RPMI8226 (cell line): ENCODE measurements at places on chromosomes 11 and 22.
A peak's percentile ranks its signal among the peaks of the same experiment; 100 is the strongest.

DNA sequence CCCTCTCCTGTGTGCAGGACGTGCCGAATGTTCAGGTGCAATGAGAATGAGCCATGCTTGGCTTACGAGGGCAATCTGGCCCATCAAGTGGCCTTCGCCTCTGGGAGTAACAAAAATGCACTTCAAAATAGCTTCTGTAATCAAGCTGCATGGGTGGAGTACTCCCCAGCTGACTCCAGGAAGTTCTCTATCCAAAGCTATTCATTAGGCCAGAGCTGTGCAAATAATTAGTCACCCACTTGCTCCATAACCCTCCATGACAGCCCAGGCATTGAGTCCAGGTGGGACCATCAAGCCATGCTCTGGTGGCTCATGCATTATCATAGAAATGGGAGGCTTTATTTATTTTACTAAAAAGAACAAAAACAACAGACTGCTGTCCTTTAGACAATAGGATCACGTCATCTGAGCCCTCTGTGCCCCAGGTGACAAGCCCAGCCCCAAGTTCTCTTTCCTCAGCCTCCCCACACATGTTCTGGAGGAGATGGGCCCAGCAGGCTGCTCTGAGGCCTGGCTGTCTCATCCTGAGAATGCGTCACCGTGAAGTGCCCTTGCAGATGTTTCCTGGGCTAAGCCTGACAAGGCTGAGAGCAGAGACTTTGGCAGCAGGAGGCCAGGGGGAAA, 244.7 kb downstream of the ETS1 start:
- peak; percentile 61 for DNase-seq

DNA sequence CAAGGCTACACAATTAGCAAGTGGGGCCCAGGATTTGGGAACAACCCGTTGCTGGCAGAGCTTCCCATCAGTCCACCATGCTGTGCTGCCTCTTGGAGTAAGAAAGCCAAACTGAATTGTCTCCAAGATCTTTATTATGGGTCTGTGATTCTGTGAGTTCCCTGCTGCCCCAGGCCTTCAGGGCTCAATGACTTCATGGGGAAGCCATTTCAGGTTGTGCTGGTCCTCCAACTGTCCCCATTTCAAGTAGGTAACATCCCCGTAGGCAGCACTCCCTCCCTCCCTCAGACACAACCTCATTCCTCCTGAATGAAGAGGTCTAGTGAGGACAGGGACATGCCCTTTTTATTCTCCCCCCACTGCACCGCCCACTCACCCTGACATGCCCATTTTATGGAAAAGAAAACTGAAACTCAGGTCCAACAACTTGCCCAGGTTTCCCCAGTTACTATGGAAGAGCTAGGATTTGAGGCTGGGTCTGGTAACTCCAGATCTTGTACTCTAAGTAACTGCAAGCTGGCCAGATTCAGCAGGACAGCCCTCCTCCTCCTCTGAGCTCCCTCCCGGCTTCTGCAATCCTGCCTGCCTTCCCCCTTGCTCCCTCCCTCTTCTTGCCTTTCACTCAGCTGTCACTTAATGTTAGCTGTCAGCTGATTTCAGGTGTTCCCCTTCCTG, 8.2 kb upstream of the YWHAH start:
- DNase-seq = no peak

DNA sequence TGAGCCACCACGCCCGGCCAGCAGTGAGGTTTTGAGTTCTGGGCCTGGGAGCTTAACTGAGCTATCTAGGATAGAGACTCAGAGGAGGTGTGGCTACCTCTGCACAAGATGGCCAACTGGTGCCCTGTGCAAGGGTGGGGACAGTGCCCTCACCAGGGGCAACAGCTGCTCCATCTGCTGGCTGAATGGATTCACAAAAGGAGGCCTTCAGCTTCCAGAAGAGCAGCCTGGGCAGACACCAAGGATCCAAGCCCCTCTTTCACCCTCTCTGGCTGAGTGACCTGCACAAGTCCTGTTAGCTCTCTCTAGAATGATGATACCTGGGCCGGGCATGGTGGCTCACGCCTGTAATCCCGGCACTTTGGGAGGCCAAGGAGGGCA, 33.5 kb upstream of the BAIAP2L2 start:
- peak; percentile 11 for DNase-seq

DNA sequence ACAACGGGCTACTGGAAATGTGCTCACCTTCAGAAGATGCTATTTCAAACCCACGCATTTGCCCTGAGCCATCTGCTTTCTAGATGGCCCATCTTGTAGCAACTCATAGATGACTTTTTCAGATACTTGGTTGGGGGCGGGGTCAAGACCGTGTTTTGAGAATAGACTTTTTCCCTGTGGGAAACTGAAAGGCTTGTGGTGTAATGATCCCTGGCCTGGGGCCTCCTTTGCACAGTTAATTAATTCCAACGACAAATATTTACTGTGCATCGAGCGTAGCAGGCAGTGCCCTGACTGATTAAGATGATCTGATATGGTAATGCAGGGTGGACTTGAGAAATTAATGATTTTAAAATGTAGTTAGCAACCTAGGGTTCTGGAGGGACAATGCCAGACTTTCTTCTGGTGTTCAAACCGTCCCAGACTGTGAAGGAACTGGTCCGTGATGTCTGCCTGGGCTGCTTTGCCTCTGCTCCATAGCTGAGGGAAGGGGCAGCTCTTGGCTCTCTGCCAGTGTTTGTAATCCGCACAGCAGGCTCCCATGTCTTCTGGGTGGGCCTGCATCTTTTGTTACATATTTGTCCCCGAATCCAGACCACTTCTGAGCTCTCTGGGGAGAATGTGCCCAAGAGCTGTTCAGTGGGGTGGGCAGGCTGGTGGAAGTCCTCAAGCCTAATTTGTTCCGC, 84.8 kb downstream of the ADAMTS15 start:
- no peak for DNase-seq

DNA sequence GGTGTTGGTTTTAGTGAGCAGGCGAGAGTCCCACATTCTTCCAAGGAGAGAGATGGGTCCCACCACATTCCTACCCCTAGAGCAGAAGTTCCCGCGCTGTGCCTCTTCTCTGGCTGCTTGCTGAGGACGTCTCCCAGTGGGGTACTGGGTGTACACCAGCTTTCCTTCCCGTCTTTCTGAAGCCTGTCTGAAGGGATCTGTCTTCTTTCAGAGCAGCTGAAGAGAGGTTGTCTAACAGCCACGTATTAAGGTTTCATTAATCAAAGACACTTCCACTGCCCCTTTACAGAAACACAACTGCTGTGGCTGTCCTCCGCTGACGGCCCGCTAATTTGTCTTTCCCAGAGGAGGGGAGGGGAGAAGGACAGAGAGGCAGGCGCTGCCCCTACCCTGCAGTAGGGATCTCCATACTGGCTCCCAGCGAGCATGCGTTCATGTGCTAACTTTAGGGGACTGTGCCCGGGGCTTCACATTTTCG, 56.0 kb downstream of the ZBTB16 start:
- no peak for DNase-seq

GRCh38 chr11:46363031-46363407, 15.8 kb downstream of the DGKZ start:
- no peak for DNase-seq

DNA sequence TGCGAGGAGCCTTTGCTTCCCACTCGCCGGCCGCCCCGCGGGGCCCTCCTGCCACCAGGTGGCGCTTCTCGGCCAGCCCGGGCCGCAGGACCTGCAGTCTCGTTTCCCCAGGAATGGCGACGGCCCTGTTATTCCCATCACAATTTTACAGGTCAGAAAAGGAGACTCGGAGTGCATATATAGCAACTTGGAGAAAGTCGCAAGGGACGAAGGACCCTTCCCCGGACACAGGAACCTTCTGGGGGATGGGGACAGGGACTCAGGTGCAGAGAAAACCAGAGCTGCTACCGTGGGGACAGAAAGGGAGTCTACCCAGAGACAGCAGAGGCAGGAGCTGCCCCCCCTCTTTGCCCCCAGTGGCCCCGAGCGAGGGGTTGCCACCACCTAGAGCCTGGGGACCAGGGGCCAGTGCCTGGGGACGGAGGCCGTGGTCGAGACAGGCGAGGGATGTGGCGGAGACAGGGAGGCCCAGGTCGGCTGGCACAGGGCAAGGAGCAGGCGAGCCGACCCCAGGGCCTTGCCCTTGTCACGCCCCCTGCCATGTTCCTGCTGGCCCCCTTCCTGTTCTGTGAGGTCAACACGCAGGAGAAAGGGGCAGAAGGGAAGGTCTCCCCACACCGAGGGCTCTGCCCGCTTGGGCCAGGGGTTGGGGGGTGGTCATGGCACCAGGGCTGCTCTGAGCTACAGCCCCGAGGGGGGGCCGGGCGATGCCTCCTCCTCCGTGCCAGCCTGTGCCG, 3.5 kb upstream of the KRTAP5-6 start:
- DNase-seq = peak; percentile 62

DNA sequence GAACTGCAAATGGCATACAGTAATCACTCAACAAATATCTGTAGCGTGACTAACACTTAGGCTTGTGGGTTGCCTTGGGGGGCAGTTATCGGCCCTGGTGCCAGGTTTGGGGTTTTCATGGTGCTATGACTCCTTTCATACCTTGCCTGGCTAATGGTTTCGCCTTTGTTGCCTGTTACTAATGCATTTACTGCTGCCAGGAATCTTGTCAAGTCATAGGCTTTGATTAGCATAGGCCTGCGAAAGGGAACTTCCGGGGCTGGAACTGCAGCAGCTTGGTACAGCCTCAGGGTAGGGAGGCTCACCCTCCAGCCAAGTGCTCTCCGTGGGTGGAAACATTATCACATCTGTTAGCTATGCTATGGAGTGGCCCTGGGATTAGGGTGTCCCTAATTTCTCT, 13.2 kb downstream of the SLC25A18 start:
- DNase-seq = no peak

DNA sequence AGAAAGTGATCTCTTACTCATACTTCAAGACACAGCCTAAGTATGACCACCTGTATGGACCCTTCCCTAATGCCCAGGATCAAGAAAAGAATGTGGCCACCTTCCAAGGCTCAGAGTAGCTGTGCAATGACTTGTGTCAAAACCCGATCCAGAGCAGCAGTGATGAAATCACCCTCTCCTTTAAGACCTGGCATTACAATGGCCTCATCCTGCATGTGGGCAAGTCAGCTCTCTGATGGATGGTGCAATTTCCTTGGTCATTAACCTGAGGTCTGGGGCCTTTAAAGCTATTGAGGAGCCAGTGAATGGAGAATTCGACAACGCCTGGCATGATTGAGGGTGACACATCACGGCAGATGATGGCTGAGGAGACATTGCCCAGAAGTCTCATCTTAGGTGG, 9.1 kb upstream of the TUBA8 start:
- DNase-seq = no peak

DNA sequence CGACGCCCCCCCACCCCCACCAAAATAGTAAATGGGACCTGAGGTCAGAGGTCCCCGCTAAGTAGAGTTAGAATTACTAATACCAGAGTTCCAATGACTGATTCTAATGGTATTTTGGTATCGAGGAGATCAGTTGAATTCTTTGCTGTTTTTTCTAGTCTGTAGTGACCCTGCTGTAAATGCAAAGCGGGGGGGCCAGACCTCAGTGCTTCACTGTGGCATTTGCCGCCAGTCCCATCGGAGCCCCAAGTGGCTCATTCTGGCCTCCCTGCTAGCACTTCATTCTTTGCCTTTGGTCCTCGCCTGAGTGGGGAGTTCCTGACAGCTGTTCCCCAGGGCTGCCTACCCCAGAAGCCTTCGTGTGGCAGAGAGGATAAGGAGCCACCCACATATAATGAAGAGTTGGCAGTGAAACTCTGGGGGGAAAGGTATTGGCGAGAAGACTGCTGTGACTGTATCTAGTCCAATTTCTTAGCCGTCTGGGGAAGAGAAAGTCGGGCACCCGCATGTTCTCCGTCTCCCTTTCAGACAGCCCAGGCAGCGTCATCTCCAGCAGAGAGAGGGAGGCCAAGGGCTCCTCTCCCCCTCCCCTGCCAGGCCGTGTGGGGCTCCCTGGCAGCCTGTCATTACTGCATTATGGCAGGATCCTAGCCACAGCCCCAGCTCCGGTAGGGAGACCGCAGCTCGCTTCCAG, 19.4 kb upstream of the CABP7 start:
- no peak for DNase-seq

DNA sequence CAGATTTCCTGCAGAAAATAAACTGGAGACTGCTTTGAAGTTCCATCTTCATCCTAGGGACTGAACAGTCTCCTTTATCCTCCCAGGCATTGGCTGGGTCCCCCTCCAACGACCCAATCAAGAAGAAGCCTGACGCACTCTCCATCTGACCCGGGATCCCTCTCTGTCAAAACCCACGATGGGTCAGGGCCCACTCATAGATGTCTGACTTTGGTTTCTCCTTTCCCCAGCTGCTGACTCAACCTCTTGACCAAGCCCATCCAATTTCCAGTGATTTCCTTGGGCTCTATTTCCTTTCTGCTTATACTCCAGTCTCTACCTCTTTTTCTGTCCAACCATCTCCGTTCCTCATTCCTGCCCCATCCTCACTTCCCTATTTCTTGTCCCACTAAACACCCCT, 189.7 kb downstream of the MIAT start:
- no peak for DNase-seq

DNA sequence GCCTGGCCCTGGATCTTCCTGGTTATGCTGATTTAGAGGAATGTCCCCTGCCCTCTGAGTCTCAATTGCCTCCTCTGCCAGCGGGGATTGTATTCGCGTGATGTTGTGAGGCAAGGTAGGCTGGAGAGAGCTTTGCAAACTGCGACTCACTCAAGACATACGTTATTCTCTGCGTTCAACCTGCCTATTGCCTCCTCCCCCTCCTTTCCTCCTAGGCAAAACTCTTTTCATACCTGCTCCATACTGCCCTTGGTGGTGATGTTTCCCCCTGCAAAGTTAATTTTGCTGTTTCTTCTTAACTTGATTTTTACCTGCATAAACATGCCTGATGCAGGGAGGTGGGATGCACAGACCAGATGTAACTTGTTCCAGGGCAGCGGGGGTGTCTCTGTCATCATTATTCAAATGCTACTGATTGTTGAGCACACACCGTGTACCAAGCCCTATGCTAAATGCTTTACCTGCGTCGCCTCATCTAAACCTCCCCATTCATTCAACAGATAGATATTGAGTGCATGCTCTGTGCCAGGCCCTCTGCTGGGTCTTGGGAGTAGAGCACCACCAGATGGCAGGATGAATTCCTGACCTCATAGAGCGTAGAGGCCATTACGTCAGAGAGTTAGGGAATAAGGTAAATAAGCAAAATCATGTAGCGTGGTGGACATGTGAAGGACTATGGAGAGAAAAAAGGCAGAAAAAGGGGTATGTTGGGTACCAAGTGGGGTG, 29.0 kb downstream of the SGSM1 start:
- peak; percentile 53 for DNase-seq

DNA sequence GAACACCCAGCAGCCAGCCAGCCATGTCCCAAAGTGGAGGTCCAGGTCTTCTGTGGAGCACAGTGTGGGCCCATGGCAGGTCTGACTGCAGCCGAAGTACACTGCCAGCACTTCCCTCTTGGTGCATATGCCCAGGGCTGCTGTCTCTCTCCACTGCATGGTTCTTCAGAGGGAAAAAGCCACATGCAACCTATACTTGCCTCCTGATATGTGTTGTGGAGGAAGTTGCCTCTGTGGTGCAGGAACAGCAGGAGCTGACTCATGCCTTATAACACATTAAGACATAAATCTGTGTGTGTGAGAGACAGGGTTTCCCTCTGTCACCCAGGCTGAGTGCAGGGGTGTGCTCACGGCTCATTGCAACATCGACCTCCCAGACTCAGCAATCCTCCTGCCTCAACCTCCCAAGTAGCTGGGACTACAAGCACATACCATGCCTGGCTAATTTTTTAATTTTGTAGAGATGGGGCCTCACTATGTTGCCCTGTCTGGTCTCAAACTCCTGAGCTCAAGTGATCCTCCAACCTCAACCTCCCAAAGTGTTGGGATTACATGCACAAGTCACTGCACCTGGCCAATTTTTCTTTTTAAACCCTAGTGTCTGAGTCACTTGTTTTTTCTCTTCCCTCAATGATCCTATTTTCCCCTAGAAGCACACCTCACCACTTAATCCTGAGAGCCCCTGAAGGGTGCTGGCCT, 98.8 kb downstream of the MPPED2 start:
- DNase-seq = no peak

- DNase-seq = peak; percentile 80
Measured at GRCh38 chr22:46542011-46542985, 4.9 kb upstream of the CELSR1 start.
